Fibroblast of the conjunctiva (primary cell): ENCODE measurements at places on chromosomes 16 and 17.
A peak's percentile ranks its signal among the peaks of the same experiment; 100 is the strongest.

GRCh38 chr17:59669944-59670343, 37.3 kb downstream of the PTRH2 start:
- DNase-seq, result no peak

DNA sequence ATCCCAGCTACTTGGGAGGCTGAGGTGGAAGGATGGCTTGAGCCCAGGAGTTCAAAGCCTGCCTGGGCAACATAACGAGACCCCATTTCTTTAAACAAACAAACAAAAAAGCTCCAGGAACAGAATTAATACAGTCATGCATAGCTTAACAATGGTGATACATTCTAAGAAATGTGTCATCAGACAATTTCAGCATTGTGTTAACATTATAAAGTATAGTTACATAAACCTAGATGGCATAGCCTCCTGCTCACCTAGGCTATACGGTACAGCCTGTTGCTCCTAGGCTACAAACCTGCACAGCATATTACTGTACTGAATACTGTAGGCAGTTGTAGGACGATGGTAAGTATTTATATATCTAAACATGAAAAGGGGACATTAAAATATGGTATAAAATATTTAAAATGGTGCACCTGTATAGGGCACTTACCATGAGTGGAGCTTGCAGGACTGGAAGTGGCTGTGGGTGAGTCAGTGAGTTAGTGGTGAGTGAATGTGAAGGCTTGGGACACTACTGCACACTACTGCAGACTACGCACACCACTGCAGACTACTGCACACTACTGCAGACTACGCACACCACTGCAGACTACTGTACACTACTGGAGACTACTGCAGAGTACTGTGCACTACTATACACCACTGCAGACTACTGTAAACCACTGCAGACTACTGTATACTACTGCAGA, 74.6 kb downstream of the TMC6 start:
- DNase-seq, result no peak

GRCh38 chr16:81610144-81610842, 165.7 kb downstream of the CMIP start:
- no peak for DNase-seq

DNA sequence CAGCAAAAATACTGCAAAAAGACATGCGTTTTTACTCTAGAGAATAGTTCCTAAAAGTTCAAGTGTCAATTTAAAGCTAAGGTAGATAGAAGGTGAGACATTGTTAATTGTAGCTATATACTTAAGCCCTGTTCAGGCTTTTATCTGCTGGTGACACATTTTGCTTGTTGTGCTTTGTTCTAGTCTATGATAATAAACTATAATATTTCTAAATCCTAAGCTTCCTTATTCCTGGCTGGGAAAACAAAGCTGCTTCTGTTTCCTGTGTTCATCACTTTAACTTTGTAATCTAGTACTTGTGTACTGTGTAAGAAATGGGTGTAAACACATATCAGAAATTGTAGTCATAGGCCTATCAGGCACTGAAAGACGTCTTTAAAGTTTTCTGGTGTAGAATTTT, 77.3 kb downstream of the EFCAB13 start:
- no peak for DNase-seq

DNA sequence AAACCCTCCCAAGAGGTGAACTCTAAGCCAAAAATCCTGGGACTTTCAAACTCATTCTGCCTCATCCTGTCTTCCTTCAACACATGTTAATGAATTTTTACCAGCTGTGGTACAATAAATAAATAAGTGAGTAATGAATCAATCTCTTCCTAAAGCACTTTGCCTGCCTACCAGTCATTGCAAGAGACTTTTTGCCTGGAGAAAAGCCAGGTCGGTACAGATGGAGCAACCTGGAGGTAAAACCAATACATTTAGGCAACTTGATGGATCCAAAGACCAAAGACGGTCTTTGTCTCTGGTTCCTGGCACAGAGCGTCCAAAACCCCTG, 324.2 kb downstream of the PMP22 start:
- no peak for DNase-seq

DNA sequence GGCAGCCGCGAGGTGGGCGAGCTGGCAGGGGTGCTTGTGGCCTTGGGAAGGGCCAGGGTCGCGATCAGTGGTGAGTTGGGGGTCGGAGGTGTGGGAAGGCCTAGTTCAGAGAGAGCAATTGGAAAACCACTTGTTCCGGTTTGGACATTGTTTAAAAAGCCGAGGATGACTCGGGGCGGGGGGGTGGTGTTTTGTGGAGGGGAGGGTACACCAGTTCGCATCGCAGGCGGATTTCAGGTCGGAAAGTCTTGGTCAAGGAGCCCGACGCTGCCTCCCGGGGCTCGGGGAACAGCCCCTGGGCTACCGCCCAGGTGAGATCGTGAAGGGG, 66.4 kb downstream of the KPNA2 start:
- DNase-seq, result no peak

DNA sequence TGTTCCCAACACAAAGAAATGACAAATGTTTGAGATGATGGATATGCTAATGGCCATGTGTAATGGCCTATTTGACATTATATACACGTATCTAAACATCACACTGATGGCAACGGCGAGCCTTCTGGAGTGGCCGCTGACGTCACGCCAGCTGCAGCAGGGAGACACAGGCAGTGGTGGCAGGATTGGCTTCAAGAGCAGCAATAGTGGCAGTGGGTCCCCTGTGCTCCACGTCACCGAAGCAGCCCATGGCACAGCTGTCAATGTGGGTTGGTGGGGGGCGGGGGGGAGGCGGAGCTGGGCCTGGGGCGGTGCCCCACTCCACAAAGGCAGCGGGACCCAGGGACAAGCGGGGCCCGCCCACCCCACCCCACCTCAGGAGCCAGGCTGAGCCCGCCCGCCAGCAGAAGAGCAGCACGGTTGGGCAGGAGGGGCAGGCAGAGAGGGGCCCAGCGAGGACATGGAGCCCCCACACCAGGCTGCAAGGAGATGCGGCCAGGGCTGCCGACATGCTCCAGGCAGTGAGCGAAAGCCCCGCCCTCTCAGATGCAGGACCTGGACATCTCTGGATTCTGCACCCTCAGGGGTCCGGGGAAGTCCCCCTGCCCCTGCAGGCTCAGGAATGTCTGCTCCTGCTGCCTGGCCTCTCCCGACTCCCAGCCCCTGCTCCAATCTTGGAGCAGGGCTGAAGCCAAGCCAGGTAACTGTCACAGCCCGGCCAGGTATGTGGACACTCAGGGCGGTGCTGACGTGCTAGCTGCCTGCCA, 64.6 kb downstream of the USP32 start:
- no peak for DNase-seq

GRCh38 chr16:57894390-57895080, 76.4 kb downstream of the CNGB1 start:
- no peak for DNase-seq

GRCh38 chr16:70608521-70608920, 37.8 kb upstream of the IL34 start:
- no peak for DNase-seq

DNA sequence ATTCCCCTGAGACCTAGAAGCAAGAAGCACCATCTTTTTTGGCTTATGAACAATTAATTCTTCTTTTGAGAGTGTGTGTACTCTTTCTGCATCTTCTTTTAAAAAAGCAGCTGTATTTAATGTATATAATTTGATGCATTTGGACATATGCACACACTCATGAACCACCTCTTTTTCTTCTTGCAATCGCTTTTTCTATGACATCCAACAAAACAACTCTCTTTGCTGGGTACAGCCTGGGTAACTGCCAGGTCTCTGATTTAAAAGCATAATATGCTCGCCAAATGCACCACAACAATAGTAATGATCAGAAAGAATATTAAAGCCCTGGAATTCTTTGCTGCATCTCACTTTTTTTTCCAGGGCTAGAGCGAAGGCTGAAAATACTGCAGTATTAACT, 97.3 kb downstream of the HAPSTR1 start:
- DNase-seq, result no peak

GRCh38 chr16:13376174-13376573, 474.8 kb downstream of the SHISA9 start:
- no peak for DNase-seq

DNA sequence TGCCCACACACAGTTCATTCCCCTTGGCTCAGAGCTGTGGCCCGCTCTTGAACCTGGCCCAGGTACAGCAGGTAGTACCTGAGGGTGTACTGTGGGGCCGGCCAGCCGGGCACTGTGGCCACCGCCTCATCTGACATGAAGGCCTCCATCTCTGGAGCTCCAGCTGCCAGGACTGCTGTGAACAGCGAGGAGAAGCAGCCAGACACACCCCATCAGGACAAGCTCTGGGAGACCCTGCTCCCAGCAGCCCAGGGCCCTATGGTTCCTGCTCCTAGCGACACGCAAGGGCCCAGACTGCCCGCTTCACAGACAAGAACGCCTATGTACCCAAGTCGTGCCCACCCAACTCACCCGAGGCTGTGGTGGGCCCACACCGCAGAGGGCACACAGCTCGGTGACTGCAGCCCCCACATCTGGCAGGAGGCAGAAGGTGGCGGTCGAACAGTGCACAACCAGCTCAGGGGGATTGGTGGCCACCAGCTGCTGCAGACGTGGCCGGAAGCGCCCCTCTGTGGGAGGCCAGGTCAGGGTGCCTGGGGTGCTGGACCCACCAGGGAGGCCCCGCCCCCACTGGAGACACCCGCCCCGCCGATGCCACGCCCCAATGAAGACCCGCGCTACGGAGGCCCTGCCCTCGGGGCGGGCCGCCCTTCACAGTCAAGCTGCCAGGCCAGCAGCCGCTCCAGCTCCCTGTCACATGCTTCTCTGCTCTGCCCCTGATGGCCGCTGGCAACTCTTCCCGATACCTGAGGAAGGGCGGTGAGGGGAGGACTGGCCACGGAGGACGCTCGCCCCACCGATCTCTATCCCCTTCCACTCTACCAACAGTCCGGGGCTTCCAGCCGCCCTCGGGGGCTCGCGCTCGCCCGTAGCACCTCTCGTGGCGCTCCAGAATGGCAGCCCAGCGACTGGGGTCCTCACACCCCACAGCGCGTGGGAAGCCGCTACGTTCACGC, 1.1 kb upstream of the STUB1 start:
- DNase-seq, result no peak

DNA sequence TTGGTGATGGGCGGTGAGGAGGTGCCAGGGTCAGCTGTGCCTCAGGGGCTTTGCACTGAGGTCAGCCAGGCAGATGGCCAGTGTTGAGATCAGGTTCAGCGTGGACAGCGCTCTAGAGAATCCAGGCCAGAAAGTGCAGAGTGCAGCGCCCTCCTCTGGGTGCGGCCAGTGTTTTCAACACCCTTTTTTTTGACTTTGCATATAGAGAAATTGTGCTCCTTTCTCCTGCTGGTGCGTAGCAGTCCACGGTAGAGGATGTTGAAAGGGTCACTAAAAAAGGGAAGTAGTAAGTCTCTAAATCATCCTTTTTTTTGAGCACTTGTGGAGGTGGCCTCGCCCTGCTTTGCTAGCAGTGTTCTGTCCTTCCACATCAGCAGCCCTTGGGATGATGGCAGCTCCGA, 53.9 kb downstream of the BANP start:
- DNase-seq, result no peak

DNA sequence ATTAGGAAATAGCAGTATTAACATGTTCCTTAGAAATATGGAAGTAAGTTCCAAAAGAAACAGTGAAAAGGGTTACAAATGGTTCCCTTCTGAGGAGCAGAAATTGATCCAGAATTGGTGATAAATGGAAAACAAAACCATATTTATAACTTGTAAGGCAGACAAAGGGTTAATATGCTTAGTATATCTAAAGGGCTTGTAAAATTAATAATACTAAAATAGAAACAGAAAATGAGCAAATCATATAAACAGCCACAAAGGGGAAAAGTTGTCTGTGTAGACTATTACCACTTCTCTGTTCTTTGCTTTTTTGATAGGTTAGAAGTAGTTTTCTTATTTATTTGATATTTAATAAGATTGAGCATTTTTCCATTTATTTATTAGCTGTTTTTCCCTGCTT, 64.4 kb downstream of the NFATC3 start:
- no peak for DNase-seq

- DNase-seq, result no peak
These were observed 91.4 kb downstream of the C16orf78 start for GRCh38 chr16:49464877-49465504.

DNA sequence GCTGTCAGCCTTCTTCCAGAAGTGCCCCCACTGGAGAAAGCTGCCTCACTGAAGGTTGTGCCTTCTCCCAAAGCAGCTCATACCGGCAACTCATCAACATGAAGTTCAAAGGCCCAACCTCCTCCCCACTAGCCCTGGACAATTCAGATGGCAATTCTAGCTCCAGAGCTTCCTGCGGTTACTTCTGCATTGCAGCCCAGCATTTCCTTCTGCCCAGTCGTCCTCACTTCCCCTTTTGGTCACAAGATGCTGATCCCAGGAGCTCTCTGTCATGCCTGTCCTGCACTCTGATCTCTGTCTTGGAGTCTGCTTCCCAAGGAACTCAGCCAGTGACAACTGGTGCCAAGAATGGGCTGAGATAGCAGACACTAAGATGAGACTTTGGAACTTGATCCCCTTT, 178.2 kb upstream of the SOX9 start:
- no peak for DNase-seq

GRCh38 chr16:8951447-8952280, 12.0 kb downstream of the USP7 start:
- DNase-seq, result no peak

- no peak for DNase-seq
These were observed 787 bp downstream of the ZFPM1 start for GRCh38 chr16:88453611-88454522.

GRCh38 chr16:50747207-50747956, 5.5 kb downstream of the CYLD start:
- DNase-seq, result no peak

- no peak for DNase-seq
These were observed 26.5 kb upstream of the ADGRG1 start for GRCh38 chr16:57601801-57602478.

DNA sequence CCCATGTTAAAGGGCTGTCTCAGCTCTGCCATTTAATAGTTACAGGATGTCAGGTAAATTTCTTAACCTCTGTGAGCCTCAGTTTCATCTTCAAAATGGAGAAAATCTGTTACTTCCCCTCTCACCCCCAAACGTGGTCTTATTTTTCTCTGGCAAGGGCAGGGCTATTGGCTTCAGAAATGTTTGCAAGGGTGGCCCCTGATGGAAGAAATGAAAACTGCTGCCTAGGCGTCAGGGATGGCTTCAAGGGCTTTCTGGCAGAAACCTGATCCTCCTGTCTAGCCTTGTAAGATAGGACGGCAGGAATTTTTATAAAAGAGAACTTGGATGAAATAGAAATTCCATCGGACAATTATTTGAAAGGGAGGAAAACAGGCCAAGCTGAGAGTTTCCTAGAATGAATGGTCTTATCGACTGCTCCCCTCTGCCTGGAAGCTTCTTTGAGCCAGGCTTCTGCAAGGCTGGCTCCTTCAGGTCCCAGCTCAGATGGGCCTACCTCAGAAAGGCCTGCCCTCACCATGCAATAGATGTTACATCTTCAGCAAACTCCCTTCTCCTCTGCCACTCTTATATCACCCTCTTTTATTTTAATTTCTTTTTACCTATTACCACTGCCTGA, 43.0 kb upstream of the TANGO6 start:
- peak; percentile 70 for DNase-seq

GRCh38 chr17:4073983-4074830, 68.6 kb downstream of the ZZEF1 start:
- DNase-seq, result no peak

GRCh38 chr16:83211711-83212110, 584.9 kb downstream of the CDH13 start:
- no peak for DNase-seq

GRCh38 chr17:71302721-71303549, 817.9 kb upstream of the SOX9 start:
- DNase-seq, result no peak
